ENCODE measurements at places on chromosomes 2 and 18. TPM values are rescaled to one million over a fixed set of nuclear protein-coding genes. Genes with fewer than 3 reads are reported as not detected.

DNA sequence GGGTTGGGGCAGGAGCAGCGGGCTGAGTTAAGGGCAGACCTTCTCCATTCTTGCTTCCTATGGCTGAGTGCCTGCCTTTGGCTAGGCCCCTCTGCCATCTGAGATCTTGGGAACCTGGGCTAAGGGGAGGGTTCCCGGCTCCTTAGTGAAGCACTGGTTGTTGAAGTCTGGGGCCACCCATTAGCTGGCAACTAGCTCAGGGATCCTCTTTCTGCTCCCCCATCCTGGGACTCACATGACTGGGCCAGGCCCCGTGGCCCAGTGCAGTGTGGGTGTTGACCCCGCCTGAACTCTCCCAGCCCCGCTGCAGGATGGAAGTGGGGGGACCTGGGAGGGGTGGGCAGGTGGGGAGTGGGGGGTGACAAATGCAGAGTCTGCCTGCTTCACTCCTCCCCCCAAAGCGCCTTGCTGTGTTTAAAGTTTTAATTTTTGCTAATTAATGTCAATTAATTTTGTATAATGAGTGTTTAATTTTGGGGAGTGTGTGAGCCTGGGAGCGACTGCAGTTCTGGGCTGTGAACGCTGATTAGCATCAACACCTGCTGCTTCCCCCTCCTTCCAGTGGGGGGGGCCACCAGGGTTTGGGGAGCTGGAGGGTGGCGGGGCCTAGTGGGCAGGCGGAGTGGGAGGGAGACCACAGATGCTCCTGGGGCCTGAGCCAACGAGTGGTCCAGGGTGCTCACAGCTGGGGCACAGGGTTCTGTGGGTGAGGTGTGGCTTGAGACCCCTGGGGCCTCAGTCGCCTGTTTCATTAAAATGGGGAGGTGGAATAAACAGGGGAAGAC lies 55.2 kb downstream of the EMX1 start:
- H3K4me3 ChIP-seq = no peak overlapping the region
- H3K27me3 ChIP-seq = no peaks in the 10 kb centered on the region
- no peak overlapping the region for H3K27ac ChIP-seq

DNA sequence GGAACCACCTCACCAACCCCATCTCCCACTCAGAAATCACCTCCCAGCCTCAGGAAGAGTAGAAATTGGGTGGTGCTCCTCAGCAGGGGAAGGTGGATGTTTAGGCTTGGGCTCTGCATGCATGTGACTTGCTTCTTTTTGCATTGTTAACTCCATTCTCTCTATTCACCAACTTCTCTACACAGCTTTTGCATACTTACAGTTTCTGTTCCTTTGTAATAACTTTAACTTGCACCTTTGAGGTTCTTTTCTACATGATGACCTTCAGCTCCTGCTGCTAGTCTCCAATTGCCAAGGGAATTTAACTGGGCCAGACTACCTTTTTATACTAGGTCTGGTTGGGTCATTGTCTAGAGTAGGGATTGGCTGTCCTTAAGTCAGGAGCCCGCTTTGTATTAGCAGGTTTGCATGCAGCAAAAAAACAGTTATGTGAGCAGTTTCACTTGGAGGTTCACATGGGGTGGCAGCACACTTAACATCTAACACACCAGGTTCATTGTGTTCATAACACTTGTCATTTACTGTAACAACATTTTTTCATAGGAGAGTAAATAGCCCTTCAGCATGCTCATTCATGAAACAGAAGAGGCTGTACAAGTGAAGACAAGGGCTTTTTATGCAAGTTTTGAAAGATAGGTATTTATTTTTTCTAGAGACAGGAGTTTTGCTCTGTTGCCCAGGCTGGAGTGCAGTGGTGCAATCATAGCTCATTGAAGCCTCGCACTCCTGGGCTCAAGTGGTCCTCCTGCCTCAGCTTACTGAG lies 12.0 kb downstream of the MRPL35 start:
- DNase-seq = no peak
- H3K4me1 ChIP-seq = peaks cover 17% of the 10 kb centered on the region
- H3K36me3 ChIP-seq = peaks cover 18% of the 10 kb centered on the region
- no peaks in the 10 kb centered on the region for H3K27me3 ChIP-seq
- H3K27ac ChIP-seq = no peak overlapping the region

GRCh38 chr18:22485808-22486244 lies 68.1 kb upstream of the CTAGE1 start:
- H3K4me1 ChIP-seq = no peaks in the 10 kb centered on the region
- H3K27me3 ChIP-seq = no peaks in the 10 kb centered on the region
- H3K27ac ChIP-seq = no peak overlapping the region
- no peak overlapping the region for H3K4me3 ChIP-seq
- no peaks in the 10 kb centered on the region for H3K36me3 ChIP-seq

- no peaks in the 10 kb centered on the region for H3K27me3 ChIP-seq
- no peaks in the 10 kb centered on the region for H3K4me1 ChIP-seq
- no peak overlapping the region for H3K4me3 ChIP-seq
- no peak for DNase-seq
Measured at GRCh38 chr18:28863396-28863795, 686.5 kb upstream of the CDH2 start.

- no peak overlapping the region for H3K4me3 ChIP-seq
- no peaks in the 10 kb centered on the region for H3K36me3 ChIP-seq
- no peaks in the 10 kb centered on the region for H3K27me3 ChIP-seq
- H3K4me1 ChIP-seq = peaks cover 11% of the 10 kb centered on the region
- no peak overlapping the region for H3K27ac ChIP-seq
Measured at GRCh38 chr18:3046216-3046808, 33.4 kb upstream of the LPIN2 start.

DNA sequence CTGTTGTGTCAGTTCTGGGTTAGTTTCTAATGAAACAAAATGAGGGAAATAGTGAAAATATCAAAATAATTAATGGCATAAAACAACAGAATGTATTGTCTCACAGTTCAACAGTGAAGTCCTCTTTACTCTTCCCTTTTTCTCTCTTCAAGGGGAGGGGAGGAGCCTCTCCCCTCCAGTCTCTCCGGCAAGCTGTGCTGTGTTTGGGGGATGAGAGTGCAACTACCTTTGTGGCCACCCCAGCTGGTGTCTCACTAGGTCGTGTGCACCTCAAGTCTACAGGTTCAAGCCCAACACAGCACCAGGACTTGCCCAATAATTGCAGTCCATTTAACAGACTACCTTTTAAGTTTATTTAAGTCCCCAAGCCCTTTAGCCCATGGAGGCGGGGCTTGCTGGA lies 271.7 kb upstream of the DOK6 start:
- H3K27ac ChIP-seq = no peak overlapping the region
- no peaks in the 10 kb centered on the region for H3K36me3 ChIP-seq
- H3K27me3 ChIP-seq = no peaks in the 10 kb centered on the region
- no peaks in the 10 kb centered on the region for H3K4me1 ChIP-seq
- DNase-seq = no peak
- no peak overlapping the region for H3K4me3 ChIP-seq

- H3K27ac ChIP-seq = no peak overlapping the region
- H3K4me3 ChIP-seq = no peak overlapping the region
- DNase-seq = no peak
- peaks cover 8% of the 10 kb centered on the region for H3K4me1 ChIP-seq
- no peaks in the 10 kb centered on the region for H3K27me3 ChIP-seq
Measured at GRCh38 chr2:191218292-191218898, 26.8 kb upstream of the MYO1B start.

GRCh38 chr2:182729710-182730339 lies 13.8 kb downstream of the DNAJC10 start:
- no peaks in the 10 kb centered on the region for H3K27me3 ChIP-seq
- H3K27ac ChIP-seq = no peak overlapping the region
- H3K4me3 ChIP-seq = no peak overlapping the region

- H3K4me3 ChIP-seq = no peak overlapping the region
- no peaks in the 10 kb centered on the region for H3K36me3 ChIP-seq
- H3K27me3 ChIP-seq = no peaks in the 10 kb centered on the region
- no peak for DNase-seq
Measured at GRCh38 chr2:71882949-71883472, 264.7 kb downstream of the CYP26B1 start.

GRCh38 chr2:197037863-197038398 lies 111.4 kb upstream of the PGAP1 start:
- H3K4me3 ChIP-seq = no peak overlapping the region
- H3K36me3 ChIP-seq = no peaks in the 10 kb centered on the region
- no peak overlapping the region for H3K27ac ChIP-seq
- no peak for DNase-seq
- H3K4me1 ChIP-seq = no peaks in the 10 kb centered on the region

DNA sequence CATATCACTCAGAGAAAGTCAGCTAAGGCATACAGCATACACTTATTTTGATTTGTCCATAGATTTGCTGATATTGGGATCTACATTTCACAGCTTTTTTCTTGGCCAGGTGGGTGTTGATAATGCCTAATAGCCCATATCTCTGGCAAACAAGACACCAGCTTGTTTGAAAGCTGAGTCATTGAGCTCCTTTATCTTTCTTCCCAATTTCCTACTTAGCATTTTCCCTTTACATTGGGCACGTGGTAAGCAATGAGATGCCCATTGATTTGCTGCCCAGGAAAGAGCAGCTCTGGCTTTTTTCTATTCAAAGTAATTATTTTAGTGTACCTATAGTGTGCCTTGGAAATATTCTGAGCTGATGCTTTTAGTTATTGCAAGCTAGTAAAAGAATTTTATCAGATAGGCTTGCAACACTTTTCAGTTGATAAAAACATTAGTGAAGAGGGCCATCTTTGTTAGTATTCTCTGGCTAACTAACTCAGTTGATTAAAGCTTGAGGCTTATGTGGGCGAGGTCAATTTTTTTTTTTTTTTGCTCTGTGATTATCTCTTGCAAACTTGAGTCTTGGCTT lies 79.6 kb downstream of the OSBPL6 start:
- H3K27ac ChIP-seq = no peak overlapping the region
- H3K4me3 ChIP-seq = no peak overlapping the region
- no peaks in the 10 kb centered on the region for H3K36me3 ChIP-seq
- DNase-seq = no peak
- no peaks in the 10 kb centered on the region for H3K4me1 ChIP-seq

DNA sequence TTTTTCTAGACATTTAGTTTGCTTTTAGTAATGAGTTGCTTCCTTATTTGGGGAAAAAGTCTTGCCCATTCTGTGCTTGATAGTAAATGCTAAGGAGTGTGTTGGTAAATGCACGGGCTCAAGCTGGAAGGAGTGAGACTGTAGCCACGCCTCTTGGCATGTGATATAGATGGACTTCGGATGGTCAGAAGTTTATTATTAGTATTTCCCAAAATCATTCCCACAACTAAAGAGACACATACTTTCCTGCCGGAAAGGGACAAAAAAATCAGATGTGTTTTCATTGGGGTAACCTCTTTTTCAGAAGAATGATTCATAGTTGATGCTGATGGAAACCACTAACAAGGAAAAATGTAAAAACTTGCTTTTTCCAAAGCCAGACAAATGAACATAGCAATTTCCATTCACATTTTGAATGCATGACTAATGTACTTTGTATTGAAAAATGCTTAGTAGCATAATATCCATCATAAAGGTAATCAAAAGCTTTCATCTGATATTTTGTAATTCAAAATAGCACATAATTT lies 133.2 kb downstream of the ZNF532 start:
- H3K36me3 ChIP-seq = no peaks in the 10 kb centered on the region
- no peaks in the 10 kb centered on the region for H3K27me3 ChIP-seq
- peak overlapping the region; percentile 27 for H3K27ac ChIP-seq
- H3K4me3 ChIP-seq = no peak overlapping the region
- no peak for DNase-seq
- H3K4me1 ChIP-seq = peaks cover 13% of the 10 kb centered on the region

DNA sequence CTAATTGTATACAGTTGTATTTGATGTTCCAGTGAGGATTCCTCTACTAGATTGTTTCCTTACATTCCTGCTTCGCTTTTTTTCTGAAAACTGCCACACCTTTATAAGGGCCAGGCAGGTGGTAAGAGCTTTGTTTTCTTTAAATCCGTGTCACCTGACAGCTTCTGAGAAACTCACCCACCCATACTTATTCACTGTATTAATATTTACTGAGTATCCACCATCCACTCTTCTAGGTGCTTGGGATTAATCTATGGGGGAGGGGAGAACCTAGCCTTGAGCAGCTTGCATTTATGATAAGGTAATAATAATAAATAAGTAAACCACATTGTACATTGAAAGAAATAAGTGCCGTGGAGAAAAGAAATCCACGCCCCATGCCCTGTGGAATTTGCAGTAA lies 174.7 kb upstream of the AGAP1 start:
- H3K4me3 ChIP-seq = no peak overlapping the region
- no peak for DNase-seq
- H3K36me3 ChIP-seq = no peaks in the 10 kb centered on the region
- H3K27ac ChIP-seq = no peak overlapping the region

- no peaks in the 10 kb centered on the region for H3K27me3 ChIP-seq
- no peaks in the 10 kb centered on the region for H3K4me1 ChIP-seq
- no peak for DNase-seq
- H3K4me3 ChIP-seq = no peak overlapping the region
- H3K36me3 ChIP-seq = no peaks in the 10 kb centered on the region
Measured at GRCh38 chr2:6441800-6442199, 423.9 kb downstream of the CMPK2 start.

- no peak overlapping the region for H3K4me3 ChIP-seq
- DNase-seq = no peak
- H3K4me1 ChIP-seq = peaks cover 14% of the 10 kb centered on the region
- H3K36me3 ChIP-seq = no peaks in the 10 kb centered on the region
- no peaks in the 10 kb centered on the region for H3K27me3 ChIP-seq
Measured at GRCh38 chr2:233056961-233057605, 3.1 kb upstream of the INPP5D start.

- no peak overlapping the region for H3K27ac ChIP-seq
- peaks cover 9% of the 10 kb centered on the region for H3K4me1 ChIP-seq
- H3K4me3 ChIP-seq = no peak overlapping the region
- H3K27me3 ChIP-seq = no peaks in the 10 kb centered on the region
- no peaks in the 10 kb centered on the region for H3K36me3 ChIP-seq
Measured at GRCh38 chr2:126700677-126701076, 44.7 kb downstream of the GYPC start.

DNA sequence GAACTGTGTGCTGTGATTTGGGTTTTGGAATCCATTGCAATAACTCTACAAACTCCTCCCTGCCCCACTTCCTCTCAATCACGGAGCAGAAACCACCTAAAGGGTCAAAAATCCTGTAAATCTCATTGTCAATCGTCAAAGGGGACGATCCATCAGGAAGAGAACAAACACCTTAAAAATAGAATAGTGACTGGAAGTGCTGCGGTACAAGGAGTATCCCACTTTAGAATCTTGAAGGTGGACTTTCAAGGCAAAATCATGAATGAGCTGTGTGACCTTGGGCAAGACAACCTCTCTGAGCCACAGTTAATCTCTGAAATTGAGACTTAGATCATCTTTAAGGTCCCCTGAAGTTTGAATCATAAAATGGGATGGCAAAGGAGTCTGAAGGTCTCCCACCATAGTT lies 5.9 kb downstream of the PMAIP1 start:
- H3K27ac ChIP-seq = no peak overlapping the region
- no peak for DNase-seq
- no peak overlapping the region for H3K4me3 ChIP-seq
- no peaks in the 10 kb centered on the region for H3K36me3 ChIP-seq
- peaks cover 14% of the 10 kb centered on the region for H3K4me1 ChIP-seq

- no peaks in the 10 kb centered on the region for H3K36me3 ChIP-seq
- DNase-seq = no peak
- H3K4me1 ChIP-seq = no peaks in the 10 kb centered on the region
- H3K27ac ChIP-seq = no peak overlapping the region
- no peaks in the 10 kb centered on the region for H3K27me3 ChIP-seq
Measured at GRCh38 chr2:58974426-58974825, 733.3 kb upstream of the FANCL start.

- H3K27ac ChIP-seq = no peak overlapping the region
- peaks cover 9% of the 10 kb centered on the region for H3K4me1 ChIP-seq
- no peaks in the 10 kb centered on the region for H3K27me3 ChIP-seq
- H3K4me3 ChIP-seq = peak overlapping the region; percentile 51
- no peaks in the 10 kb centered on the region for H3K36me3 ChIP-seq
Measured at GRCh38 chr2:101386599-101387150, 628 bp downstream of the CREG2 start.

Gene LHCGR
- total RNA-seq = 0.22 TPM

Gene TTR
- total RNA-seq = not detected

Gene DIPK1C
- not detected for total RNA-seq

Gene GREB1
- 0.94 TPM for total RNA-seq

Gene PCBP1
- total RNA-seq = 191 TPM

Gene POTEJ
- not detected for total RNA-seq

Gene FEV
- 2.1 TPM for total RNA-seq

Gene CLEC4F
- total RNA-seq = 0.15 TPM

Measured in esophagus squamous epithelium (tissue), 5 donors.